ENCODE measurements at places on chromosomes 2 and 18. TPM values are rescaled to one million over a fixed set of nuclear protein-coding genes. Genes with fewer than 3 reads are reported as not detected.

NOSTRIN gene
- 2.2 TPM for total RNA-seq

HK2 gene
- 1.2 TPM for total RNA-seq

BOLA3 gene
- 144 TPM for total RNA-seq

MAPRE2 gene
- total RNA-seq, result 10.9 TPM

ASPRV1 gene
- 0.37 TPM for total RNA-seq

KLHL30 gene
- 0.17 TPM for total RNA-seq

UGT1A1 gene
- total RNA-seq, result 0.88 TPM
